ENCODE measurements at places on chromosomes 1 and 21.
A peak's percentile ranks its signal among the peaks of the same experiment; 100 is the strongest.

GRCh38 chr1:97791251-97791650 is 129.6 kb downstream of the DPYD start:
- no peak for DNase-seq

GRCh38 chr1:202615501-202616354 is 94.5 kb downstream of the SYT2 start:
- DNase-seq: no peak

- DNase-seq: no peak
Measured at GRCh38 chr1:87760654-87761053, 432.0 kb downstream of the LMO4 start.

GRCh38 chr1:178530502-178530901 is 17.6 kb downstream of the TEX35 start:
- no peak for DNase-seq

- DNase-seq: no peak
Measured at GRCh38 chr1:94101613-94102525, 19.1 kb downstream of the ABCA4 start.

- DNase-seq: no peak
Measured at GRCh38 chr1:216805953-216806352, 82.7 kb upstream of the ESRRG start.

DNA sequence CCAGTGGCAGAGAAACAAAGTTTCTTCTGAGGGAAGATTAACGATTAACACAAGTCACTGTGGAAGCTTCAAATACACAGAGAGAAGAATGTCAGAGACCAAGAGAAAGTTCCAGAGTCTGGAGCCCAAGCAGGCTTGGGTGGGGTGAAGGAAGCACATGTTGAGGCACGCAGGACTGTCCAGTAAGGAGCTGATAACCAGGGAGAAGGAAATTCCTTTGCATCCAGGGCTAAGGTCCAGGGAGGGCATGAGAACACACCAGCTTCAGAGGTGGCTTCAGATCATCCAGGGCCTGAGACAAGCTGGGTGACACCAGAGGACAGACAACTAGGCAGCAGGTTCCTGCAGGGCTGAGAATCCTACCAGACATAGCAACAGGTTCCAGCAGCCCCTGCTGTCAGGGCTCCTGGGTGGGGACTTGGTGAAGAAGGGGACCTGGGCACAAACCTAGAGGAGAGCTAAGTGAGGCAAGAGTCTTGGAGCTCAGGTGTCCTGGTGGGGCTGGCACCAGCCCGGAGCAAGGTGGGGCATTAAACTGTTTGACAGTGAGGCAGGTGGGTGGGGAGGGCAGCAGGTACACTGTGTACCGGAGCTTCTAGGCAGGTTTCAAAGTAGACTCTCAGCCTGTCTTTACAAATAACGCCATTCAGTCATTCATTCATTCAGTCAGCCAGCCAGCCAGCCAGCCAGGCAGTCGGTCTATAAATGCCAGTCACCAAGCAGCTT is 2.6 kb upstream of the SPRR1A start:
- no peak for DNase-seq

DNA sequence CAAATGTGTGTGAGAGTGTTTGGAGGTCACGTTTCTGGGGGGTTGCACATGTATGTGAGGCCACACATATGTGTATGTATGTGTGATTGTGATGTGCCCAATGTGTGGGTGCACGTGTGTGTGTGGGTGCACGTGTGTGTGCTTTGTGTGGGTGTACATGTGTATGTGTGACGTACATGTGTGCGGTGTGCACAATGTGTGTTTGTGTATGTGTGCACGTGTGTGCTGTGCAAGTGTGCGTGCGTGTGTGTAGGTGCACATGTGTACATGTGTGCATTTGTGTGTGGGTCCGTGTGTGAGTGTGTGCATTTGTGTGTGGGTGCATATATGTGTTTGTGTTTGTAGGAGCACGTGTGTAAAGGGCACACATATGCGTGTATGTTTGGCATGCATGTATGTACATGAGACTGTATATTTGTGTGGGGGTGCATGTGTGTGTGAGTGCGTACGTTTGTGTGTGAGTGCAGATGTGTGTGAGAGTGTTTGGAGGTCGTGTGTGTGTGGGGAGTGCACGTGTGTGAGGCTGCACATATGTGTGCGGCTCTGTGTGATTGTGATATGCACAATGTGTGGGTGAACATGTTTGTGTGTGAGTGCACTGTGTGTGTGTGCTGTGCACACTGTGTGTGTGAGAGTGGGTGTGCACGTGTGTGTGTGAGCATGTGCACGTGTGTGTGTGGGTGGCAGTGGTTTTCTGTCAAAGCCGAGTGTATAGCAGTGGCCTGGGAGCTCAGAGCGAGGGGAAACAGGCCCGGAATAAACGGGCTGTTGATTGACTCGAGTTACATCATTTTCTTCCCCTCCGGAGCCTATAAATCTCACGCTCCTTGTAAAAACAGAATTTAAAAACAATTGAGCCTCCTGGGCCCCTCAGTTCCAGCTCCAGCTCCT is 132.7 kb upstream of the ARHGEF16 start:
- DNase-seq: no peak

- DNase-seq: no peak
Measured at GRCh38 chr1:207218512-207219362, 102.7 kb upstream of the CD55 start.

GRCh38 chr1:116405241-116406135 is 32.4 kb downstream of the ATP1A1 start:
- DNase-seq: no peak

DNA sequence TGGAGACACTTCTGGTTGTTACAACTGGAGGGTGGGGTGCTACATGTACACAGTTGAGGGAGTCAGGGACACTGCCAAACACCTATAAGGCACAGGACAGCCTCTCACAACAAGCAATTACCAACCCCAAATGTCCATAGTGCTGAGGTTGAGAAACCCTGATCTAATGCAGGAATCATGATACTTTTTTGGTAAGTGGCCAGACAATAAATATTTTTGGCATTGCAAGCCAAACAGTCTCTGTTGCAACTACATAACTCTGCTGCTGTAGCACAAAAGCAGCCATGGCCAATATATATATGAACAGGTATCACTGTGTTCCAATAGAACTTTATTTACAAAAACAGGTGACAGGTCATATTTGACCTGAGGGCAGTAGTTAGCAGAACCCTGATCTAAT is 177.5 kb downstream of the ASTN1 start:
- DNase-seq: no peak

- DNase-seq: no peak
Measured at GRCh38 chr1:18230321-18230720, 122.7 kb downstream of the IGSF21 start.

DNA sequence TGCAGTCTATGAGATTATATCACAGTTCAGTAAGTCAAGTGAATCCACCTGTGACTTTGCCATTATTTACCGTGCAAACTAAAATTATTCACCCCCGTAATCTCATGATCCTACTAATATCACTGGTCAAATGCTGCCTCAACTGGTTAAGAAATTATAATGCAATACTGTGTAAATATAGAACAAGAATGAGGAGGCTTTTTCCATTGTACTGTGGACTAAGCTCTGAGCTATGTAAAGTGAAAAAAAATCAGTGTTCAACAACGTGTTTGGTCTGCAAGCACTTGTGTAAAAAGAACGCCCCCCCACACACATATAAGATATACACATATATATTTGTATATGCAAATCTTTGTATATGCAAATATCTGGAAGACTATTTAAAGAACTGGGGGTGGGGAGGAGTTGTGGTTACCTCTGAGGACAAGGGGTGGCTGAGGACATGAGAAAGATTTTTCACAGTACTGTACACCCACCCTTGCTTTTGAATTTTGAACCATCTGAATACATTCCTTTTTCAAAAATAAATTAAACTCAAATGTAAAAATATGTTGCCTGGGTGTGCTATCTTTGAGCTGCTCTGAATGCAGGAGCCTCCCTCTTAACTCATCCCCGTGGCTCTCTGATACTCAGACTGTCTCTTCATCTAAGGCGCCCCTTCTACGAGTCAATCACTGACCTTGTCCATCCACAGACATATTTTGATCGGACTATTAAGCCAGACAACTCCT is 57.0 kb downstream of the PTP4A2 start:
- DNase-seq: no peak

- DNase-seq: no peak
Measured at GRCh38 chr1:41711581-41711980, 207.1 kb downstream of the HIVEP3 start.

GRCh38 chr1:218112862-218113261 is 172.2 kb upstream of the RRP15 start:
- DNase-seq: no peak

GRCh38 chr1:94025383-94026340 is 95.3 kb downstream of the ABCA4 start:
- DNase-seq: no peak

DNA sequence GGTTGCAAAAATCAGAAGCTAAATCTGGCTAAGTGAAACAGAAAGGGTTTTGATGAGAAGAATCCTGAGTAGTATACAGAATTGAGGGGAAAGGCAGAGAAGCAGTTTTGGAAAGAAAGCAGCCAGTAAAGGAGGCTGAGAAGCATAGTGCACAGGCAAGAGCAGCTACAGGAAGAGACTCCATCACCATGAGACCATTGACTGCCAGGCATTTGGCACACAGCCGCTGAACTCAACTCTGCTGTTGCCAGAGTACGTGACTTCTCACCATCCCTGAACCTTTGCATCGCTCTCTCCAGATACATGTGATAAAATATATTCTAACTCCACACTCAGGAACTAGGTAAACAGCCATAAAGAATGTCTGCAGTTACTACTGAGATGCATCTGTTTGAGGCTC is 128.3 kb upstream of the C1orf21 start:
- DNase-seq: no peak

GRCh38 chr1:153561466-153561985 is 4.1 kb downstream of the S100A2 start:
- no peak for DNase-seq

DNA sequence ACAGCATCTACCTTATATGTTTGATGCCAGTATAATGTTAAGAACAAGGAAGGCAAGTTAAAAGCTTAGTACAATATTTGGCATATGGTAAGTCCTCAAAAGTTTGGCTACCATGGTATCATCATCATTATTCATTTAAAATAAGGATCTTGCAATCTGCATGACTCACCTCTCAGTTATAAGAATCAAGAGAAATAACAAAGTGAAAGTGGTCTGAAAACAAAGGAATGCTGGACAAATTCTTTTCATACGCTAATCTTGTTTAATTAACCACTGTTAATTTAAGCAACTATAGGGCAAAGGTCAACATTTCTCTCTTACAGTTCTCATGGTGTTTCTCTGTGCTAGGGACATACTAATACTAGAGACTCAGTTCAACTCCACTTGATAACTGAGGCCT is 13.0 kb upstream of the CLDN19 start:
- DNase-seq: no peak

DNA sequence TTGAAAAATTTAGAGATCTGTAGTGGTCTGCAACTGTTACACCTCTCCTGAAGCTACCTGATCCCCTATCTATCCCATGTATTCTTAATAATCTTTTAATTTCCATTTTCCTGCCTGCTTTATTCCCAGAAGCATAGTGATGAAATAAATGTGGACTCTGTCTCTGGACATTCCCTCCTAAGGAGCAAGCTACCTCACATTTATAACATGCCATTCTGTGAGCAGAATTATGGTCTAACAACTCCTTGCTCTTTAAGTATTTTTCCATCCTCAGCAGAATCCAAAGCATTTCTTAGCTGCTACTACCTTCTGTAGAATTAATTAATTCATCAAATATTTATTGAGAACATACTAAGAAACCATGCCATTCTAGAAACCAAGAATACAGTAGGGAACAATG is 15.1 kb downstream of the CRP start:
- no peak for DNase-seq

GRCh38 chr1:178328728-178329127 is 168.0 kb downstream of the CLEC20A start:
- no peak for DNase-seq

GRCh38 chr1:7953850-7954609 is 7.5 kb upstream of the PARK7 start:
- DNase-seq: peak; percentile 52

DNA sequence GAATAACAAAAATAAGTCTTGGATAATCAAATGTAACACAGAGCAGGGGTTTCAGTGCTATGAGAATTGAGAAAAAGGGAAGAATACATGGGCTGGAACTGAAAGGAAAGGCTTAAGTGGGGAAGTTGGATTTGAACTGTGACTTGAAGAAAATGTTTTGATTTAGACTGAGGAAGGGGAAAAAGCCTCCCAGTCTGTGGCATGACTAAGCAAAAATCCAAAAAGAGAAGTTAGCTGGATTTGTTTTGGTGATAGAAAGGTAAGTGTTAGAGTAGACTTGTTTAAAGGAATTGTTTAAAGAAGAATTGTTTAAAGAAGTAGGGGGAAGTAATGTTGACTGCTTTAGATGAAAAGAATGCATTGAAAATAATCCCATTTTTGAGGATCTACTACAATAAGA is 46.0 kb downstream of the KCNK2 start:
- no peak for DNase-seq

DNA sequence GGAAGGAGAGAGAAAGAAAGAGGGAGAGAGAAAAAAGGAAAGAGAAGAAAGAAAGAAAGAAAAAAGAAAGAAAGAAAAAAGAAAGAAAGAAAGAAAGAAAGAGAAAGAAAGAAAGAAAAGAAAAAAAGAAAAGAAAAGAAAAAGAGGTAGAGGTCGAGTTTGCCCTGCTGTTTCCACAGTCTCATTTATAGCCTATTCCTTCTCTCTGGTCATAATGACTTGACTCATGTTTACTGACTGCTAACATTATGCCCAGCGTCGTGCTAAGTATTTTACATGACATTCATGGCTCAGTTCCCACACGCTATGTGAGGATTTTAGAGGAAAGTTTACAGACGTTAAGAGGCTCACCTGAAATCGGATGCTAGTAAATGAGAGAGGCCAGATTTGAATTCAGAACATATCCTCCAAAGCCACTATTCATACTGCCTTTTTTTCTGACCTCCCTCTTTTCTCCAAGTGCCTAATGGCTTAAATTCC is 263.0 kb downstream of the TNR start:
- DNase-seq: no peak

- no peak for DNase-seq
Measured at GRCh38 chr1:198117267-198117666, 39.5 kb upstream of the NEK7 start.

- DNase-seq: no peak
Measured at GRCh38 chr1:160565564-160565963, 13.7 kb downstream of the CD84 start.
